ENCODE measurements at places on chromosomes 2 and 18.

DNA sequence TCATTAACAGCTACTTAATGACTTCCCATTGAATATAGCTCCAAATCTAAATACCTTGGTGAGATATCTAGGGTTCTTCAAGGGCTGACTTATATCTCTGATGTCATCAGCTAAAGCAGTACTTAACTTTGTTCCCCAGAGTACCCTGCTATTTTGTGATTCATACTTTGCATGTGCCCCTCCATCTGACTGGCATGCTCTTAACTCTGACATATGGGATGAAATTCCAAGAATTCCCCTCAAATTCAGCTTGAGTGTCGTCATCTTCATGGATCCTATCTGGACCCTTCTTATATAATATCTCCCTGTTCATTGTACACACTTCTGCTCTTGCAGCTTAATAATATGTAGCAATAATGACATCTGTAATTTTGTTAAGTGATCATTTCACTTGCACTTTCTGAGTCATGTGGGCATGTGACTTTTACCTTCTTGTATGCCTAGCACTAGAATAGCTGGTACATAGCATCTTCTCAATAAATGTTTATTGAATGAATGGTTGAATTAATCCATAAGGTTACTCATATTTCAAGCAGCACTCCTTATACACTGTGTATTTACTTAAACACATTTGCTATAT lies 172.9 kb downstream of the WDR7 start:
- no peak for DNase-seq

DNA sequence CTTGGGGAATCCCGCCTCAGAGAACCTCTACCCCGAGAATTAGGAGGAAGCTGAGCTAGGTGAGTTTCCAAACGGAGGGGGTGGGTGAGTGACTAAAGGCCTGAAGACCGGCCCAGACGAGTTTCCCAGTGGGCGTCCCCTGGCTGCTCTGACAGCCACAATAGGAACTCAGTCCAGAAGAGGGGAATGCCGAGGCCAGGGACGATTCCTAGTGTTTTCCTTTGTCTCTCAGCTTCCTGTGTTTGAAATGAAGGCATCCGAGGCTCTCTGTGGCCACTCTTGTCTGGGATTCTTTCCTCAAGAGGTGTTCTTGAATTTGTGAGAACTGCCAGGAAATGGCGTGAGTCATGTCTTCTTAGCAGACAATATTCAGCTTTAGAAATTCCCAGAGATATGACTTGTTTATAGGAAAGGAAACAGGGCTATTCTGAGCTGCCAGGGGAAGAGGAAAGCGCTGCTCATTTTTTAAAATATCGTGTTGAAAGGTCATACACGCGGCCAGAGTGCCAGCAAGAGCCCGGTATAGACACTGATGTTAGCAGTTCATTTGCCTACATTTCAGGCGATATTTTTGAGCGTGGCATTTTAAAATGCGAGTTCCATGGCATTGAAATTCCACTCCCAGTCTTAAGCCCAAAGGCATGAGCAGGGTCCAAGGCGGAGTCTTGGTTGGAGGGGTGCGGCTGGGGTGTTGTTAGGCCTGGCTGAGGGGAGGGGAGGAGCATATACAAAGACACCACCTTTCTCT lies 169.1 kb upstream of the KLF7 start:
- DNase-seq = peak; percentile 66

DNA sequence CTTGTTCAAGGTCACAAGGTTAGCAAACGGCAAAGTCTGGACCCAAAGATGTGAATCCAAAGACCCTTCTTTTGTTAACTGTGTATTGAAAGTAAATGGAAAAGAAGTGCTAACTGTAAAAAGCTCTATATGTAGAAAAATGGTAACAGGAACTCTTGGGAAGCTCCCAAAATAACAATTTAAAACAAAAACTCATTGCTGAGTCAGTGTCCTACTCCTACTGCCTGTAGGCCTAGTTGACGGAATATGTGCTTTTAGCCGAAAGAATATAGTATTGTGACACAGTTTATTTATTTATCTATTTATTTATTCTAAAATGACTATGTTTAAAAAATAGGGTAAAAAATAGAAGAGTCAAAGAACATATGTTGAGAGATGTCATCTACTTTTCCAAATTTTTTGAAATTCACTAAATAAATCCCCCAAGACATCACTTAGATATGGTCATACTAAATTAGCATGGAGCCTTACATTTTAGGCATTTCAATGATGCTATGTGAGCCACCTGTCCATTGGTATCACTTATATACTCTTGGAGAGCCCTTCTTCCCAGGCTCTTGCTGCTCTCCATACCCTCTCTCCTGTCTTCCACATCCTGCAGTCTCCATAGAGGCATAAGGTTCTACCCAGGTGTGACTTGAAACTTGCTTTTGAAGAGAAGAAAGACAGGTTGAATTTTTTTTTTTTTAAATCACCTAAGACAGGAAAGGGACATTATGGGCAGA lies 13.7 kb downstream of the COL5A2 start:
- DNase-seq = no peak

DNA sequence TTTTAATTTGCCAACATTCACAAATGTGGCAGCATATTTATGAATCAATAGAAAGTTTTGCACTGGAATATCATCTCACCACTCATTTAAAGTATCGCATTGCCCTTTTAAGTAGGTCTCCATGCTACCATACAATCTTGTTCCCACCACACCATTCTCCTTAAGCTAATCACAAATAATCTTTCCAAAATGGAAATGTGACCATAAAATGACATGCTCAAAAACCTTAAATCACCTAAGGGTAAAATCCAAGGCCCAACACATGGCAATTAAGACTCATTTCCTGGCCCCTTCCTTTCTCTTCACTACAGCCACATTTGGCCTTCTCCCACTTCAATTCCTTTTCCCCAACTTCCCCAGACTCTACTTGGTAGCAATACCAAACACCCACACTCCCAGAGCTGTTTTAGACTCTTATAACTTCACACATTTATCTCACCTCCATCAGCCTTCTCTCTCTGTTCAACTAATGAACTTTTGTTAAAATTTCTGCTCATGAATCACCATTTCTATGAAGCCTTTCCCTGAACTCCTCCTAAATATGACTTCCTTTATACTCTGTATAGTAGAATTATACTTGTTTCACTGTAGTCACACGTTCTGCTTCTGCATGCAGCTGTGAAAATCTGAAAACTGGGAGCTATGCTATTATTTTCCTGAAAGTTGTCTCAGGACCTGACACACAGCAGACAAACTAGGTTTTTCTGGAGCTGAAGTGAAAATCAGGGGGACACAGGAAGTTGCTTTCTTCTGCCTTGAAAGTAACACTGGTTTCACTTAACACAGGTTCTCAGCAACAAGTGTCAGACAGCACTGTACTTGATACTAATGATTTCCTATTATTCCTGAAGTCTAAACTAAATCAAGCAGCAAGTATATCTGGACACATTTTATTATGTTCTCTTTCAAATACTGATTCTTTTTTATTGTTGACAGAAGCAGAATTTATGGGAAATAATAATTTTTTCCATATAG lies 303.9 kb downstream of the ZEB2 start:
- no peak for DNase-seq

GRCh38 chr18:30271716-30272115 lies 770.8 kb downstream of the DSC3 start:
- no peak for DNase-seq

DNA sequence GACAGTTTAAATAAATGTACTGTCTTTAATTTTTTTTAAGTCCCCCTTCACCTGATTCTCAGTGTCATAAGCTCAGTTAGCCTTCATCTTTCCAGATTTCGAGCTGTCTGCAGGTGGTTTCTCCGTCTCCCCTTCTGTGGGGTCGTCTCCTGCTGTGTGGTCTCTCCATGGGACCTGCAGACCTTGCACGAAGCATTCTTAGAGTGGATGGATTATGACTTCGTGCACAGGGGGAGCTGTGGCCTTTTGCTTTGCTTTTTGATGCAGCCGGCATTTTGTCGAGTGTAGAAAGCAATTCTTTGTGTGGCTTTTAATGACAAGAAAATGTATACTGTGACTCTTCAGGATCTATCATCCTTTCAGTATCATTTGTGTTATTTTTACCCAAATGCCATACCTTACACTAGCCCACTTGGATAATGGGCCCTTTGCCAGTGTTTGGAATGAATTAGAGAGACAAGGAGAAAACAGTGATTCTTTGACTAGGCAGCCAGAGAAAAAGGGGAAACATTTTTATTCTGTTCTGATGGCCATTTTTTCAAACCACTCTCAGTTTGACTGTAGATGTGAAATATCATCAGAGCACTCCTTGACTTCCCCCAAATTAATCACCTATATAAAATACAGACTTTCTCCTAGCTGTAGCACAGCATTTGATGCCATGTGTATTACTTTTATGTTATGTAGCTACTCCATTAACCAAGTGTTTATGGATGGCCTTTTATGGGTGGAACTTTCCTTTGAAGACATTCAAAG lies 54.3 kb downstream of the ITGA6 start:
- no peak for DNase-seq
